GM10248 (cell line): ENCODE measurements at places on chromosomes 3 and 15.

DNA sequence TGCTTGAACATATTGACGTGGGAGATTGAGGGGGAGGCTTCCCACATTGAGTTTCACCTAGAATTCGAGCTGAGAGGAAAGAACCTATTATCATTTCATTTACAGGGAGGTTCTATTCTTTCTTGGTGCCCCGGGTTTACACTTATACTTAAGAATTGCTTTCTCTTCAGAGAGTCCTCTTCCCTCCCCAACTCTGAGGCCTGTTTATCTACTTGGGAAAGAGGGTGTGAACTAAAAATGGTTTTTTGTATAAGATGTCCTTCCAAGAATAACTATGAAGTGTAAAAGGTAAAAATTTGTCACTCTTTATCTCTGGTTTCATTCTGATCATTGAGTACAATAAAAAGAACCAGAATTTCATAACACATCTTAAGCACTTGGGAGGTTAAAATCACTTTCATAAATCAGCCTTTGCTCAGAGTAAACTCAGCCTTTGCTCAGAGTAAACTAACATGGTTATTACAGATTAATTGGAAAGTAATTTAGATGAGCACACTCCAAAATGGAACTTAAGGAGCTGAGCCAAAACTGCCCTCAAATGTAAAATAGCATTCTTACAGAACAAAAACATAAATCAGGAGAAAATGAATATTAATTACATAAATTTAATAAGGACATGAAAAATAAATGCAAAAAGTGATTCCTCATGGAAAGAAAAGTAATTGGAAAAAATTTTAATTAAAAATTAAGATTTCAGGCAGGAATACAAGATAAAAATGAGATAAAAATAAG lies 75.2 kb downstream of the GADL1 start:
- no peak for DNase-seq

DNA sequence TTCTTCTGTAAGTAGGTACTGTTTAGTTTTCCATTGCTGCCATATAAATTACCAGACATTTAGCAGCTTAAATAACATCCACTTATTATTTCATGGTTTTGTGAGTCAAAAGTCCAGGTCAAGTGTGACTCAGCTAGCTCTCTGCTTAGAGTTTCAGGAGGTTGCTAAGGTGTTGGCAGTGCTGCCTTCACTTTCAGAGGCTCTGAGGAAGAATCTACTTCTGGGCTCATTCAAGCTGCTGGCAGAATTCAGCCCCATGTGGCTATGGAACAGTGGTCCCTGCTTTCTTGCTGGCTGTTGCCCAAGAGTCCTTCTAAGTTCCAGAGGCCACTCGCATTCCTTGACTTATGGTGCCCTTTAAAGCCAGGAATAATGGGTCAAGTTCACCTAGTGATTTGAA lies 4.5 kb downstream of the CFAP44 start:
- no peak for DNase-seq

- DNase-seq, result no peak
Measured at GRCh38 chr3:122247087-122247824, 63.8 kb downstream of the CASR start.

DNA sequence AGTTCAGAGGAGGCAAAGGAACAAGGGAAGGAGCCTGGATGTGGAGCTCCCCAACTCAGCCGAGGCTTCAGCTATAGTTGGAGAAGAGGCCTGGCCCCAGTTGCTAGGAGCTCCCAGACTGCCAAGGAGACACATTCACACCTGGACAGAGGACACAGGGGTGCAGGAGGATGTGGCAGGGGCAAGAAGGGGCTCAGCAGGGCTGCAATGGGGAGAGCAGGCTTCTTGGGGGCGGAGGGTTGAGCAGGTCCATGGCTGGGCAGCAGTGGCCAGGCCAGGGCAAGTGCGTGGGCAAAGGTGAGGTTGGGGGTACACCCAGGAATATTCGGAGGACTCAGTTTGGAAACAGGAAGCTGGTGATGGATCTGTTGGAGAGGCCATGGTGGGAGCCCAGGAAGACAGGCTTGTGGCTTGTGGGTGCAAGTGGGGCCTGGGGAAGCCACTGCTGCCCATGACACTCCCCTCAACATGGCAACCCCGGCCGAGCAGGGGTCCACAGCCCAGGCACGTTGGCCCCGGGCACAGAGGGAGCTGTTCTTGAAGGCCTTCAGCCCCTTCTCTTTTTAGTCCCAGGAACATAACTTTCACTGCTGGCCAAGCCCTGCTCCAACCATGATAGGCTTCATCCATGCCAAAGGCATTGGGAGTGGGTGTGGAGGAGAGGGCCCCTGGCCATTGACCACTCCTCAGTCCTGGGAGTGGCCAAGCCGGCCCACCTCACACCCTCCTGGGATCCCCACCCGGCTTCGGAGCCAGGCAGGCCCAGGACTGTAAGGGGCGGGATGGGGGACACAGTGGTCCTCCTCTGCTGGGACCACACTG lies 33.3 kb downstream of the TSPAN3 start:
- peak; percentile 16 for DNase-seq

DNA sequence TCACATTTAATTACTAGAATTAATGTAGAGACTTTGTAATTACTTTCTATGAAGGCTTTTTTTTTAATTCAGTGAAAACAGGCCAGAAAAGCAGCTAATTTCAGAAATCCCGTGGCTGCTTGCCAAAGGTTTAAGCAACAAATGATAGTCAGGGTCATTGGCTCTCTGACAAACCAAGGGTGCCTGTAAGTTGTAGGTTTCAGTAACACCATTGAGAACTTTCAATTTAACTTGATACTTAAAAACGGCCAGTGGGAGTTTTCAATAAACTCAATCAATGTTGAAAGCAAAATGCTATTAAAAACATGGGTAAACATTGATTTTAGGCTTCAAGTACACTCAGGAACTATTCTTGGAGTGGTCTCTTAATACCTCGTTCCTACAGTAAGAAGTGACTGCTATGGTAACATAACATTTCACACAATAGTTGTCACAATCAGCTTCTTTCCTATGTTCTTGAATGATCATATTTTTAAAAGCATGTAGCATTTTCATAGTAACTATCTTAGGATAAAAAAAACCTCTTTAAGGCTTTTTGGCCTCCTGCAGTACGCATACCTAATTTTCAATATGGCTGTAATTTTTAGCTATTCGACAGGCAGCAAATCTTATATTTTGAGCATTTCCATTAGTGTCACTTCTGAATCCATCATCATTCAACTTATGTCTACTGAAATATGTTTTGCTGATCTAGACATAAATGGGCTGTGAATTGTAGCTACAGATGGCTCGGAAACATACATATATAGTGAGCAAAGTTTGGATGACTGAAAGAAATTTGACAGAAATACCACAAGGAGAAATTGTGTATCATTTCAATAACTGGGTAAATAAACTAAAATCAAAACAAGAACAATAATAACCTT lies 592.1 kb upstream of the GBE1 start:
- DNase-seq, result no peak

- no peak for DNase-seq
Measured at GRCh38 chr3:108287146-108287545, 9.2 kb upstream of the HHLA2 start.

DNA sequence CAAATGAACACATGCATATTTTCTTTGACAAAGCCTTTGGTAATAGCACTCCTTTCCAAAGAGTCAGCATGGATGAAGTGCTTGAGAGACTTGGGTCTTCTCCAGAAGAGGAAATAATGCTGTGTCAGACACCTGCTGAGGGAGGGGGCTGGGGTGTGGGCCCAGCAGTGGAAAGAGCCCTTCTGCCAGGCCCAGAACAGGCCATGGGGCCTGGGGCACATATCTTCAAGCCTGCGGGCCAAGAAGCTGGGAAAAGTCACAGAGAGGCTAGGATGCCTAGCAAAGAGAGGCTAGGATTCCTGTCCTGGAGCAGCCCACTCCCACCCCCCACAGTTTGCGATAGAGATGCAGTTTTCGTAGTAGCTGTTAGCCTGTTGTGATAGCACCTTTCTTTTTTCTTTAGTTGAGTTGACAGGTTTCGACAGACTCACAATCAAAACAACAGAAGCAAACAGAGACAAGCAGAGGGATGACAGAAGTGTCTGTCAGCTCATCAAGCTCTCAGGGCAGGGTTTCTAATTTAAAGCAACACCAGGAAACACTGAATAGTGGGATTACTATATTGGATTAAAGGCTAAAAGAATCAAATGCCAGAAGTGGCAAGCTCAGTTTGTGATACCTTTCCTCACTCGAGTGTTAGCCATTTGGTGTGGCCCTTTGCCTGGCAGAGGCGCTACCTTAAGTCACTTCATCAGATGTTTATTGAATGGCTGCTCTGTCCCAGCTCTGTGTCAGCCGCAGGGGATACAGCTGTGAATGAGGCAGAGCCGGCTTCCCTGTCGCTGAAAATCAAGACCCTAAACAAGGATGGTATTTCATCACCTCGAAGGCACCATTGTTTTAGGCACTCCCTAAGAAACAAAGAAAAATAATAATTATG lies 19.0 kb downstream of the CMTM7 start:
- DNase-seq, result no peak

DNA sequence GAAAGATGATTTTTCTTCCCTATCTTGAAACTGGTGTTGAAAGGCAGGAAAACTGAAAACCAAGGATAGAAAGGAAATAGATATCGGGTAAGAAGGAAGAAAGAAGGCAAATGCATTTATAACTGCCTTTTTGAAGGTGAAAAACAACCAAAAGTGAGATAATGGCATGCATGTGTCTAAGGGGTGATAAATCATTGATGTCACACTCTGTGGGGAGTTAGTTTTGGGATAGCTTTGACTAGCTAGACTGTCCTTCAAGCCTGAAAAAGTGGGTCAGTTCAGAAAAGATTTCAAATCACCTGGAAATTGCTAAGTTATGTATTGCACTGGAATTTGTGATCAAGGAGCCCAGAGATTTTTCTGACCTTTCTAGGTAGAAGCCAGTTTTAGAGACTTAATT lies 142.2 kb upstream of the UMPS start:
- no peak for DNase-seq

- DNase-seq, result no peak
Measured at GRCh38 chr15:62883938-62884479, 158.5 kb upstream of the TPM1 start.

- DNase-seq, result peak; percentile 70
Measured at GRCh38 chr3:149512073-149512782, 37.7 kb downstream of the TM4SF4 start.

- no peak for DNase-seq
Measured at GRCh38 chr15:25177955-25178801, 223.4 kb downstream of the SNRPN start.

DNA sequence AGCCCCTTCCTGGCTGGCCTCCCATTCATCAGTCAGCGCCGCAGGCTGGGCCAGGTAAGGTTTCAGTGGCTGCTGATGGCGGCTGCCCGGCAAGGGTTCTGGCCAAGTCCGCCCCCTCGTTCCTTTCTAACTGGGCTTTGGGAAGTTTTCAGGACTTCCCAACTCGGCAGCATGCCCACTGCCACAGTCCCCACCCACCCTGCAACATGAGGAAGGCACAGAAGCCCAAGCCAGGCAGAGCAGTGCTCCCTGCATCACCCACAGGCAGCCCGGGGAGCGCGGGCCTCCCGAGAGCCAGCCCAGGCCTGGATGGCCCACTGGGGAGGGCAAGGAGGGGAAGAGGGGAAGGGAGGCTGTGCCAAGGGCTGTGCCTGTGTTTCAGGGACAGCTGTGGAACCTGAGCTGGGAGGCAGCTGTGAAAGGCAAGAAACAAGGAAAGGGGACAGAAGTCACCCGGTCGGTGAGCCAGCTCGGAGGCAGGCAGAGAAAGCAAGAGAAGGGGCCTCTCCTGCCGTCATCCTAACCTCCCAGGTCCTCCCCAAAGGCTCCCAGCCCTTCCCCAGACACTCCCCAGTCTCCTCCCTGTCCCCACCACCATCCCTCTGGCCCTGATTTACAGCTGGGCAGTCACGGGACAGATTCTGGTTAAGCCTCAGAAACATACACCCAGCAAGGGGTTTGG lies 73.9 kb downstream of the CPN2 start:
- DNase-seq, result no peak

- DNase-seq, result no peak
Measured at GRCh38 chr3:149534671-149535332, 60.3 kb downstream of the TM4SF4 start.

- no peak for DNase-seq
Measured at GRCh38 chr15:48774484-48774883, 36.4 kb downstream of the CEP152 start.

DNA sequence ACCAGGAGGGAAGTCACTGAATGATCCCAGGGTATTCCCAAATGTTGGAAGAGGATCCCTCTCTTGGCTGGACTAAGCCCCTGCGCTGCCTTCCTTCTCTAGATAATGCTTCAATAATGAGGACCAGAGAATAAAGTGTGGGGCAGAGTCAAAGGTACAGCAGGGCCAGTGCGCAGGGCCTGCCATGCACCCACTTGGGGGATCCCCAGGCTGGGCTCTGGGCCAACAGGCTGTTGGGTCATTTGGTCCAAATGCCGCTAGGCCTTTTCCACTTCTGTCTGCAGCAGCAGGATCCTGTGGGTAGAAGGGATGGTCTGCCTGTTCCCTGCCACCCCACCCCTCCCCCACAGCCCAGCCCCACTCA lies 5.7 kb upstream of the CLK3 start:
- no peak for DNase-seq

DNA sequence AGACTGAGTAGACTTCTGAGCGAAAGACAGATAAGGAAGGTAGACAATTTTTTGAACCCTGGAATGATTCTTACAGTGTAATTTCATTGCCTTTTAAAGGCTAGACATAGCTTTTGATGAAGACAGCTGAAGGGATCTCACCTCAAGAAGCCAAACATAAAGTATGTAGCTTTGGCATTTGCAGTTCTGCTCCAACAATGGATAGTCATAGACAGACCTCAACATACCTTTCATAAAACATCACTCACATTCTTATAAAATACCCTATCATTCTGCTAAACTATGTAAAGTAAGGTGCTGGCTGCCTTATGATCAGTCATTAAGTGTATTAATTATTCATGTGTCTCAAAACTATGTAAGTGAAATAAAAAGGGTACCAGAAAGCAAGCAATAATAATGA lies 70.0 kb downstream of the UBE3A start:
- DNase-seq, result no peak
